T-helper 2 cell treated with Interferon-gamma antibody and Interleukin-4, amounts not matched to agents 5 μg/mL and 100 μg/mL, for 36 hours (primary cell): ENCODE measurements at places on chromosomes 4 and X.
A peak's percentile ranks its signal among the peaks of the same experiment; 100 is the strongest.

DNA sequence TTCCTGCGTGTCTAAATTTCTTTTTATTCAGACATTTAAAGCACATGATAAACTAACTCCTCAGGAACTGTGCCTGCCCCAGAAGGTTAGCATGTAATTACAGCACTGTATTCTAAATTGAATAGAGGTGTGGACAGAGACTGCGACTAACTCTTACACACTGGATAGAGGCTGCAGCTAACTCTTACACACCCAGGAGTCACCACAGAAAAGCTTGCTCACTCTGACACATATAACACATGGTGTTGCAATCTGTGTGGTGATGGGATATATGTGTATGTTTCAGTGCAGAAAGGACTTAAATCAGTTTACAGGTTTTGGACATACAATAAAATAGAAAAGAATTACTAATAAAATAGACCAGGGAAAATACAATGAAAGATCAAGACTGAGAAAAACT lies 41.5 kb downstream of the SMAD1 start:
- no peak for DNase-seq

GRCh38 chr4:37891260-37892159 lies 626 bp downstream of the TBC1D1 start:
- peak; percentile 71 for DNase-seq

- DNase-seq, result no peak
Observed at GRCh38 chrX:25156832-25157231, 141.1 kb upstream of the ARX start.

GRCh38 chr4:99381588-99382175 lies 29.1 kb upstream of the ADH1C start:
- no peak for DNase-seq

GRCh38 chrX:71514367-71515037 lies 18.4 kb upstream of the OGT start:
- DNase-seq, result no peak

DNA sequence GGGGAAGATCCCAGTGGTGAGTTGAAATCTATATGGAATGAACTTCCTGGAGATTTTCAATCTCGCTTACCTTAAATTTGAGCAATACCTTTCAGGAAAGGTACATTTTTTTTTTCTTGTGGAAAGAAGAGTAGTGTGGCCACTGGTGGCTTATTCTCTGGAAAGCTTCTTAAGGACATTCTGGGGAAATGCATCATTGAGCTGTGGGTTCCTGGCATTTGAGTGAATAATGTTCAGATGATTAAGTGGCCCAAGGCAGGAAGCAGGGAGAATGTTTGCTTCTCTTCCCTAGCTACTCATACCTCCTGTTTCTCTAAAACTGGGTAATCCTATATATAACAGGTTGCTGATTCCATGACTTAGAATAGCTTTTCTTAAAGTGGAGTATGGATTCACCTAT lies 31.8 kb downstream of the STAG2 start:
- no peak for DNase-seq

DNA sequence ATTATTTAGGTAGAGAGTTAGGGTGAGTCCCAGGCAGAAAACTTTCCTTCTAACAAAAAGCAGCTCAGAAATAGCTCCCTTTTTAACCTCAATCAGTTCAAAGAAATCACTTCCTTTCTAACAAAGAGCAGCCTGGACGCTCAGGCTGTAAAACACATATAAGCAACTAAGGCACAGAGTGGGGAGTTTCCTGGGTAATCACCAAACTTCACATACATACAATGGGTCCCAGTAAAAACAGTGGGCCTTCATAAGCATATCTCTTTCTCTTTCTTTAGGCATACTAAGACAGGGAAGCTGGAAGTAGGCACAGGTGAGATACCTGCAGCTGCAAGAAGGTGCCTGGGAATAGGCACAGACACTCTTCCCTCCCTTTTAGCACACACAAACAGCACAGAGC lies 4.9 kb upstream of the NAF1 start:
- DNase-seq, result no peak
